Urinary bladder (tissue), 4 donors: ENCODE measurements at places on chromosomes 2 and 18.

- DNase-seq: peak; percentile 28
These were observed 166.1 kb downstream of the CLIP4 start for GRCh38 chr2:29281086-29281915.

- DNase-seq: no peak
These were observed 175.2 kb upstream of the SPATS2L start for GRCh38 chr2:200131307-200131706.

DNA sequence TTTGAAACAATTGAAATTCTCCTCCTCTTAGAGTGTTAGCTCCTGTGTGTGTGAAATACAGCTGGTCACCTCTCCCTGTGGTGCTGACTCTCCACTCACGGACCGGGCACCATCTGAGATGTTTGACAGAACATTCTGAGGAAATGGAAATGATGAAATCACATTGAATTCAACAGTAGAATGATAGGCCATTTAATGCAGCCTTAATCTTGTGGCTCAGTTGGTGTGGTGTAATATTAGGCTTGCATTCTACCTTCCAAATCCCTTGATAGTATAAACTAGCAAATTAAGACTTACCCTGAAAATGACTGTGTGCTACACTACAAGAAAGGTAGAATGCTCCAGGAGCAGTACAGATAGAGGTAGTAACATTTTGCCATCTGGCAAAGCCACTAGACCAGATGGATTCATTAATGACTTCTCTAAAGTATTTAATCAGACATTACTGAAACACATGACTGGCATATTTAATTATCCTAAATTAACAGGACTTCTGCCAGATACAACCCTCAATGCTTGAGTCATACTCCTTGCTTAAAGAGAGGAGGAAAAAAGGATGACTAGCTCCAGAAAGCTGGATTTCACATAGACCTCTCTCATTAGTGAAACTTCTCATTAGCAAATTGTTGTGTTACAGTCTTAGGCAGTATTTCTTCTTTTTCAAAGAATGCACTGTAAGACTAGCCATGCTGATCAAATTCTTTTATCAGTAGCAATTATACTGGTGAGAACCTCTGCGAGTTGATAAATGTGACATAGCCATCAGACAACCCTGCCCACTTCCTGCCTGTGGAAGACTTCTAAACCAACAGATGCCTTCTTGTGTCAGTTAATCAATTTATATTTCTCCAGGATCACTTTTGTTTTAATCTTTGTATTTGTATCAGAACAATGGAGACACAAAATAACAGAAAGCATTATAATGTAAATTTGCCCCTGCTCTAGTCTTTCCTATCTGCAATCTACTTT, 80.6 kb downstream of the EML6 start:
- DNase-seq: no peak

DNA sequence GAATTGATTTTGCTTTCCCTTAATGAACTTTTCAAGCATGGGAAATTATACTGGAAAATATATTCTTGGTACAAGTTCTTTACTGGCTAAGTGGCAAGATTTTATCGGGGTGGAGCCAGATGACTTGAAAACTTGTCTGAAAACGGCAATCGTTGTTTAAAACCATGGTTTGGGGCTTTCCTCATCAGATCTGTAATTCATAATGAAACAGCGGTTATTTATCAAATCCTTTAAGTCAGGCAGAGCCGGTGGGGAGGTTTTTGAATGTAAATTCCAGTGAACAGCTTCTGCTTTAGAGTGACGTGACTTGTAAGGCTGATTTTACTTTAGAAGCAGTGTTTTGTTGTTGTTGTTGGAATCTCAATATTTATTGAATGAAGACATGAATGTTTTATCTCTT, 2.6 kb downstream of the SEC11C start:
- no peak for DNase-seq

DNA sequence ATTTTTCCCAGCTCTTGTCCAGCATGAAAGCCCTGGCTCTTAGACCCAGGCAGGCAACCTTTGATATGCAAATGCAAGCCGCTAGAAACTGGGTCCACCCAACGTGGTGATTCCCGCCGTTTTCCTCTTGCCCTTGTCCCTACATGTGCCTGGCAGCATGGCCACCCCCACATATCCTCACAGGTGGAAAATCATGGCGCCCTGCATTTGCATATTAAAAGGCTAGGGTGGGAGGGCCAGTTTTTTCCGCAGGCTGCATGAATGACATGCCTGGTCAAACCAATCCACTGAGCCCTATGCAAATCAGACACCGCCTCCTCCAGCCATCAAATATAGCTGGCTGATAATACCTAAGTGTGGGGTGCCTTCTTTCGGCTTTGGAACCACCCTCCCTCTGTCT, 1091.8 kb upstream of the NXPH2 start:
- DNase-seq: no peak

- no peak for DNase-seq
These were observed 74.1 kb downstream of the CTIF start for GRCh38 chr18:48612917-48613316.

GRCh38 chr2:149825473-149825872, 237.9 kb upstream of the MMADHC start:
- DNase-seq: no peak

DNA sequence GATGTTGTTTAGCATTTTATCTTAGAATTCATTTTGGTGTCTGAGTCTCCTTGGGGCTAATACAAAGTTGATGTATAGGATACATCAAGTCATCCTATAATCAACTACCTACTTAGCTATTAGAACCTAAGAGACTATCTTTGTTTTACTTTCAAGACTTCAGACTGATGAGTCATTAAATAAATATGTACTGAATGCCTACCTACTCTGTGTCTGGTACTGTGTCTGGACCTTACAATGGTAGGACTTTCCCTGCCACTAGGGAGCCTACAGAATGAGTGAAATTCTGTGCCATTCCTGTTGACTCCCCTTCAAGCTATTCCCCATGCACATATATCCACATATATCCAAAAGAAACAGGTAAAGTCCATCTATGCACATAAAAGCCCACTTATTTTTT, 114.5 kb downstream of the ERBB4 start:
- DNase-seq: no peak

DNA sequence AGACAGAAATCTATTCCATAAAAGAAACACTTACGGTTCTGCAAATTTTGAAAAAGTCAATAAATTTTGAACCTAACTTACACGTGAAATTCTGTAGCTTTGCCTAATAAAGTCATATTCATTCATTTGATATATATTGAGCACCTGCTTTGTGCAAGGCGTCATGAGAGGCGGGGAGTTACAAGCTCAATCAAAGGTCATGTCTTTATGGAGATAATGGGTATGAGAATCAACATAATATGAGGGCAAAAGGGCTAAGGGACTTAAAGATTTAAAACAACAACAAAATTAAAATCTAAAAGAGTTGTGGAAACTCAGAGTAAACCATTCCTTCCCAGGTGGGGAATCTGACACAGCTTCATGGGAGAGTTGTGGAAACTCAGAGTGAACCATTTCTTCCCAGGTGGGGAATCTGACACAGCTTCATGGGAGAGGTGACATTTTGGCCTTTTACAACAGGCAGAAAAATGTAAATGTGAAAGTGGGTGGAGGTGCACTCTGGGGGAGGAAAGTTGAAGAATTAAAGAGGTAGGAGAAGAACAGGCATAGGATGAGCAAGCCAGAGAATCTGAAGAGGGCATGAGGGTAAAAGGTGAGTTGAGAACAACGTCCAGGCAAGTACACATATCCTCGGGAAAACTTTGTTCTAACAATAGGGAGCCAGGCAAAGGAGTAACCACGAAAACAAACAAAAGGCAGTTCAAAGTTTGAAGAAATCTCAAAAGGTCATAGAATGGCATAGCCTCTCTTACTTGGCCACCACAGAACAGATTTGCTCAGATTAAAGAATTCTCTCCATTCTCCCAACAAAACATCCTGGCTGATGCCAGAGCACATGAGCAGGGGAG, 49.5 kb upstream of the CD226 start:
- no peak for DNase-seq

DNA sequence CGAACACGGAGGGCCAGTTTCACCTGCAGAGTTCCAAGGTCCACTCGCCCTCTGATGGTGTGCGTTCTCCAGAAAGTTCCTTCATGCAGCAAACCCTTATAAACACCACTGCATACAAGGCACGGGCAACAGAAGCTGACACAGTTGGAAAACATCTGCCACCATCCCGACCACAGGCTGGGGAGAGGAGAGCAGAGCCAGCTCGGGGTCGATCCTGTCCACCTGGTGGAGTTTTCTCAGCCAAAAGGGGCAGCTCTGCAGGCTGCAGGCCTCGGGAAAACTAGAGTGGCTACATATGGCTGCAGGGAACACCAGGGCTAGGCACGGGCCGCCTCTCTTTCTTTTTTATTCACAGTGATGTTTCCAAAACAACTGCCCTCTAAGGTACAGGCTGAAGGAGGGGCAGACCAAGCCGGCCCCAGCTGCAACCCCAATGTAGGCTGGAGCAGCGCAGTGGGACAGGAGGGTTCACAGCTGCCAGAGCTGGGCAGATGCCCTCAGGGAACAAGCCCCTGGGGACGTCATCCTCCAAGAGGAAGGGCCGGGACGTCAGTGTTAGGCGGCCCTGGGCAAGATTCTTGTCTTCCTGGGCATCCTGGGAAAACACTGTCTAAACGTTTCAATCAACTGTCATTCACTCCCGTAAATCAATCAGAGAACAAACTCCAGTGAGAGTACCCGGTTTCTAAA, 274.7 kb downstream of the TWIST2 start:
- DNase-seq: no peak

GRCh38 chr2:170177950-170178781, at the start of gene MYO3B:
MYO3B (plus strand) TSS chr2:170178147; CDS start chr2:170178288, 141 bp downstream.
- DNase-seq: no peak

DNA sequence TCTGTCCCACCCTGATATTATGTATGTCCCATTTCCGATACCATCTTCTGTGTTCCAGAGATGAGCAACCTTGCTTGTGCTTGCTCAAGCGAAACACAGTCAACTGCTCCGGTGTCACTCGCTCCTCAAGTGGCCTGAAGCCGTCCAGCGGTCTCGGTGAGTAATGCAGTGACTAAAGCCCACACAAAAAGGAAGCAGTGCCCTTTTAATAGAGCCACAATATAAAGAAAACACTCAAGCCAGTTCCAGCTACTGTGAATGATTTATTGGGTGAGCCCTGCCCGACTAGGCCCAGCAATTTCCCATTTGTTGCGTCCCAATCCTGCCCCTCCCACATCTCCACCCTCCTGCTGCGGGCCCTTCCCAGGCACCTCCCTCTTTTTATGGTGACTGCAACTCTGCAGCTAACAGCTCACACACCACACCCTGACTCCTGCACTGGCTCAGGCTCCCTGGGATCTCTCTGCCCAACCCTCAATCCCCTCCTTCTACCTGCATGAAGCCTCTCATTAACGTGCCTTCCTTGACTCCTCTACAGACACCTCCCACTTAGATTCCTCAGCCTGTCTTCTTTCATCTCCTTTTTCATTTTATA, 44.2 kb upstream of the DSC1 start:
- peak; percentile 82 for DNase-seq
